Activated CD4-positive, alpha-beta T cell treated with anti-CD3 and anti-CD28 coated beads, Interleukin-2, amount 50 U/mL, for 24 hours (primary cell): ENCODE measurements at places on chromosomes 3 and 15.

- no peak for DNase-seq
Observed at GRCh38 chr15:98650417-98651035, 2.2 kb downstream of the IGF1R start.

GRCh38 chr3:139978966-139979365 is 44.0 kb downstream of the CLSTN2 start:
- no peak for DNase-seq

DNA sequence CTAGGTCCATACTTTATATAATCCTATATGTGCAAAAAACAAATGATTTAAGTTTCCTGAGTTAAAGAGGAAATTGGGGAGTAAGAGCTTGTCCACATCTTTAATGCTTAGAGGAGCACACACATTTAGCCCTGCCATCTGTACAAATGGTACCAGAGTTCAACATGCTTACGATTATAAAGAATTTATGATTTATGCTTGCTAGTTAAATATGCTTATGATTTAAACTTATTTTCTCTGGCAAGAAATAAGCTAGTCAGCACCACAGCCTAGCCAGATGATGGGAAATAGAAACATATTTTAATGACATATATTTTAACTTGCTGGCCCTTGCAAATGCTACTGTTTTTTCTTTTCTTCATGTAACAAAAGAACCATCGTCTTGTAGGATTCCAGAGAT is 48.3 kb downstream of the EIF4E3 start:
- DNase-seq: no peak

DNA sequence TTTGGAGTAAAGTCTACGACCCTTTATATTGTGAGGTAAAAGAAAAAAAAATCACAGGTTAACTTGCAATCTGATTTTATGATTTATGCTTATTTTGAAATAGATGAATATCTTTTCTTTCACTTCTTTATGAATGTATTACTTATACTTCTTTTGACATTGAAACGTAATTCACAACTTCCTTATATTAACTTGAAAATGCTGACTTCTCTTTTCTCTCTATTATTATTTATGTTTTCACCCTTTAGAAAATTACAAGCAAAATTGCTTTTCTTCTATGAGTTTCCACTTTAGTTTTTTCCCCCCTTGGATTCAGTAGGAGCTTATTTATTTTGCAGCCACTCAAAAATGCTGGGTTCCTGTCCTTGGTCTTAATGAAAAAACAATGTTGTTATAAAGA is 25.4 kb downstream of the ACP3 start:
- DNase-seq: no peak
